HT-29 (cell line): ENCODE measurements at places on chromosomes 6 and 20. TPM values are rescaled to one million over a fixed set of nuclear protein-coding genes. Genes with fewer than 3 reads are reported as not detected.

DNA sequence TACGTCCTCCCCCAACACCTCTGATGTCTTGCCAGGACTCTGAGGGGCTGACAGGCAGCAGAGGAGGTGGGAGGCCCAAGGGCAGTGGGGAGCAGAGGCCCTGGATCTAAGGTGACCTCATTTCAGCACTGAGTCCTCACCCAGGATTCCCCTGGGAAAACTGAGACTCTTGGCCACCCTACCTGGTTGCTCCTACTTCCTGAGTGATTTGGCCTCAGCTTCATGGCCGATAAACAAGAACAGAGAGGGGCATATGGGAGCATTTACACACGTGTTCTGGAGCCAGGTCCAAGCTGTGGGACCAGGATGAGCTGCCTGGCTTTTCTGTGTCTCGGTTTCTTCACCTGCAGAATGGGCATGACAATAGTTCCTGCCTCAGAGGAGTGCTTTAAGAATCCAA, 133.8 kb downstream of the ANKRD60 start:
- no peak for DNase-seq

The RNF144B gene
- 3.9 and 4.5 TPM in 2 replicates for total RNA-seq

DNA sequence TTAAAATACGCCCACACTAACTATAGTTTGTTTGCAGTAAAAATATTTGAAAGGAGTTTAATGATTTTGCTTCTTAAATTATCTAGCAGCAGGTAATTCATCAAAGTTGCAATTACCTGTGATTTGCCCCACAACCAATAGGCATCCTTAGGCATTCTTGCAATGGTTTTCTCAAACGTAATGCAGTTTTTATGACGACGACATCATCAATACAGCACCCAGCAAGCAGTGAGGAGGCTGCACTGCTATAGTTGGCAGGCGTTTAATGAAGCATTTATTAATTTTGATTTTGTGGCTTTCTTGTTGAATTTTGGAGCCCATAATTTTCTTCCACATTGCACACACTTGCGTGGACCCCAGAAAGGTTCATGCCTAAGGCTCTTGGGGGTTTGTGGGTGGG, 28.1 kb upstream of the APCDD1L start:
- DNase-seq = no peak

The NRSN1 gene
- not detected in 2 replicates for total RNA-seq

- no peak for DNase-seq
Measured at GRCh38 chr20:38143238-38143645, 21.8 kb downstream of the TGM2 start.

DNA sequence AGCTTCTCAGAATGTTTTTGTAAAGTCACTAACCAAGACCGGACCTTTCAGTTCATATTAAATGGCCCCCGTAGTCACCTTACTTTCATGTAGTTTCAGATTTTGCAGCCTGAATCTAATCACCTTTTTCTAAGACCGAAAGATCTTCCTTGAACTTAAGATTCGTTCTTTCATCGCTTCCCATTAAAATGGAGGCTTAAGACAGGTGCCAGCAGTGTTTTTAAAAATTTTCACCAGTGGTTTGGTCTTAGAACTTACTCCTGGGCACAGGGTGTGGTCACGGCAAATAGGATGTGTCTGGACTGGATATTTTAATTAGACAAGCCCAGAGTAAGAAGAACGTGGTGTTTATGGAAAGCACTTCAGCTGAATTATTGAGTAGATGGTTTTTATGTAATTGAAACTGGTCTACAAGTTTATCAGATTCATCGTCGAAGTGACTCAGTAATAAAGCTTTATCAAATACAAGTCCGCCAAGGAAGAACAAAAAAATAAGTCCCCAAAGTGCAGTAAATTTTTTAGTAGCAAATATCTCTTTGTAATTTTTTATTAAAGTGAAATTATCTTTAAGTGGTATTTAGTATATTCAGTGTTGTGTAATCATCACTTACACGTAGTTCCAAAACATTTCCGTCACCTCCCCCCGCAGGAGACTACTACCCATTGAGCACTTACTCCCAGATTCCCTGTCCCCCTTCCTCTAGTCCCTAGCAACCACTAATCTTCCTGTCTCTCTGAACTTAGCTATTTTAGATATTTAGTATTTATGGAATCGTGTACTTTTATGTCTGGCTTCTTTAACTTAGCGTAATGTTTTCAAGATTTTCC, 868 bp downstream of the SRSF3 start:
- DNase-seq = peak; percentile 66

GRCh38 chr6:24576447-24576846, 69.5 kb downstream of the KIAA0319 start:
- DNase-seq = no peak

DNA sequence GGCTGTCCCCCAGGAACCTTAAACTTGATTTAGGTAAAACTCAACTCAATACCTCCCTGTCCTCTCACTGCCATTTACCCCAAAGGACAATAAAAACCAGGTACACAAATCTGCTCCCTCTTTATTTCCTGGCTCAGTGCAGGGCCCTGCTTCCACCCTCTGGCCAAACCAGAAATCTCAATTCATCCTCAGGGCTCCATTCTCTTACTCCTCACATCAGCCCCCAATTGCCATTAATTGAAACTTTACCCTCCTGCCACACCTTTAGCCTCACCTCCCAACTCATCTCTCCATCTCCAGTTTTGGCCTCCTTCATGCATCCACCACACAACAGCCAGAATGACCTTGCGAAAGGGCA, 10.5 kb downstream of the ZBTB2 start:
- no peak for DNase-seq

The FAM162B gene
- total RNA-seq = not detected in 2 replicates

The TAF4 gene
- total RNA-seq = 12.2 and 14.1 TPM in 2 replicates

DNA sequence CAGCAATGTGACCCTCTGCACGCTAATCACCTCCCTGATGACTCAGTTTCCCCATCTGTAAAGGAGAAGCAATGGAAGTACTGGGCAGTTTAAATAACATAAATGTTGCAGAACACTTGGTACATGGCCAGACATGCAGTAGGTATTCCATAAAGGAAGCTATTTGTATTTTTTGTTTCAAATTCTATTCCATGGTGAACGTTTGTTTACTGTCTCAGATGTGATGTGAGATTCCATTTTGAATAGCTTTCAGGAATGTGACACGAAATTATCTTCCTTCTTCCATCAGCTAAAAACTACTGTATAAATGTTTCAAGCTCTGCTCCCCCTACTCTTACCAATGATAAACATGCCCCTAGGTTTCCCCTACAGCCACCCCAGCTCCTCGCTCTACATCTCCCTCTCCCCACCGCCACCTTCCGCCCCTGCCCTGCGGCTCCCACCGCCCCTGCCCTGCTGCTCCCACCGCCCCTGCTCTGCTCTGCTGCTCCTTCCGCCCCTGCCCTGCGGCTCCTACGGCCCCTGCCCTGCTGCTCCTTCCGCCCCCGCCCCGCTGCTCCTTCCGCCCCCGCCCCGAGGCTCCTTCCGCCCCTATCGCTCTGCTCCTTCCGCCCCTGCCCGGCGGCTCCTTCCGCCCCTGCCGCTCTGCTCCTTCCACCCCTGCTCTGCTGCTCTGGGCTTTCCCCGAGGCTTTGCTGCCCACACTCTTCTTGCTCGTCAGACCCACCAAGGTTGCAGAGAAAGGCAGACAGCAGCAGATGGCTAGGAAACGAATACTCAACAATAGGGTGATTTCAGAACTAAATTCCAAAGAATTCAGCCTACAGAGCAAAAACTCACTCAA, 78.9 kb downstream of the THBS2 start:
- DNase-seq = no peak

The C20orf141 gene
- total RNA-seq = not detected in 2 replicates

- DNase-seq = no peak
Measured at GRCh38 chr6:130717657-130718056, 109.5 kb upstream of the SMLR1 start.

GRCh38 chr6:160931378-160932310, 59.9 kb upstream of the MAP3K4 start:
- no peak for DNase-seq

DNA sequence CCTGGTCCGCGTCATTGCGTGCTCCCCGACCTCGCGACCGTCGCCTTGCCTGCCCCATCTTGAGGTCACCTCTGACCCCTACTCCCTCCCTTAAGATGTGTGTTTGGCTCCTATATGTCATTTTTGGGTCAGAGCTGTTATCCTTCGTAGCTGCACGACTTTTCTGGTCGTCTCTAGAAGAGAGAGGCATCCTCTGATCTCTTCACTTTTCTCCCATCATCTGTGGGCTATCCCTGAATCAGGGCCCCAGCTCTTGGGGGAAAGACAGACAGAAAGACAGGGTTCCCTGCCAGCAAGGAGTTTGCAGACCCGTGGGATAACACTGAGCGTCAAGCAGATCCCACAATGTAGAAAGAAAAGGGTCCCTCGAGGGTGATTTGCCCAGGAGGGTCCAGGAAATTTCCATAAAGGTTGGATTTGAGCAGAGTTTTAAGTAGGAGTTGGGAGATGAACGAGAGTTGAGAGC, 555 bp downstream of the FAM120B start:
- DNase-seq = no peak

The THBD gene
- total RNA-seq = not detected in 2 replicates

DNA sequence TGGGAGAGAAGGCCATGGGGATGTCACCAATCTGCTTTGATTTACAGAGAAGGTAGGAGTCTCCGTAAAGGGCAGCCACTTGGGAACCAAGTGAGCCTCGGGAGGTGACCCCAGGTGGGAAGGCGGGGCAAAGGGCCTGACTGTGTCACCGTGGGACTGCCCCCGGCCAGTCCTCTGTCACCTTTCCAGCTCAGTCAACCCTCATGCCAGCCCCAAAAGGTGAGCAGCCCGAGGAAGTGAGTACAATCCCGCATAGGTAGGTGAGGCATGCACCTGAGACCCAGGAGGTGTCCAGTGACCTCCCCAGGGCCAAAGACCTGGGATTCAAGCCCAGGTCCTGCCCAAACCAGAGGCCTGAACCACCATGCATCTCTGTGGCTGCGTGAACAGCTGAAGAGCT, 36.2 kb downstream of the BMP7 start:
- no peak for DNase-seq
